ENCODE measurements at places on chromosomes 1 and 21. TPM values are rescaled to one million over a fixed set of nuclear protein-coding genes. Genes with fewer than 3 reads are reported as not detected.

OR2T2 gene
- not detected for total RNA-seq

DNA sequence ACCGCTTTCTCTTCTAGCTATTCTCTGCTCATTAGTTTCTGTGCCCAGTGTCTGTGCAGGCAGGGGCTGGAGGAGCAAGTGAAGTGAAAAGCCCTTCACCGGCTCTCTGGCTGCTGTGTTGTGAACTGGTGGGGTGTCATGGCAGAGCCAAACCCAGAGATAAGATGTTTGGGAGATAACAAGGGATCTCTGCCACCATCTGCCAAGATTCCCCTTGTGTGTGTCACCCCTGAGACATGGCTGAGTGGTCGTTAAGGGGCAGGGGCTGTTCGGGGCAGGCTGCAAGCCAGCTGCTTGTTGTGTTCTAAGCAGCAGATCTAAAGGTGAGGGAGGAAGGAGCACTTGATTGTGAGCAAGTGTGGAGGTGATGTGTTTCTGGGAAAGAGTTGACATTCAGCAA is 24.5 kb downstream of the CNIH3 start:
- DNase-seq: no peak

DNA sequence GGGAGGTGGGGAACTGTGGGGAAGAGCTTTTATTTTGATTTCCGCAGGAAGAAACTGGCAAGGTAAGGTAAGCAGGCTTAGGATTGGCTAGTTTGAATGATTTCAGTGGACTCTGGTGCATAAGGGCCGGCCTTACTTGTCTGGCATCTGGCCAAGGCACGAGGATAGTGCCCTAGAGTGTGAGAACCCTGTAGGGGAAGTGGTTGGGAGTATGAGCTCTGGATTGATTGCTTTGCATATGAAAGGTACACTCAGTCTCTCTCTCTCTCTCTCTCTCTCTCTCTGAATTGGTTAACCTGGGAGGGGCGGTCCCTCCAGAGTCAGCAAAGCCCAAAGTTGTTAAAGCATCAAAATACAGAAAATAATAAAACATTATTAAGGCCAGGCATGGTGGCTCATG is 463.0 kb downstream of the SIPA1L2 start:
- DNase-seq: no peak

DNA sequence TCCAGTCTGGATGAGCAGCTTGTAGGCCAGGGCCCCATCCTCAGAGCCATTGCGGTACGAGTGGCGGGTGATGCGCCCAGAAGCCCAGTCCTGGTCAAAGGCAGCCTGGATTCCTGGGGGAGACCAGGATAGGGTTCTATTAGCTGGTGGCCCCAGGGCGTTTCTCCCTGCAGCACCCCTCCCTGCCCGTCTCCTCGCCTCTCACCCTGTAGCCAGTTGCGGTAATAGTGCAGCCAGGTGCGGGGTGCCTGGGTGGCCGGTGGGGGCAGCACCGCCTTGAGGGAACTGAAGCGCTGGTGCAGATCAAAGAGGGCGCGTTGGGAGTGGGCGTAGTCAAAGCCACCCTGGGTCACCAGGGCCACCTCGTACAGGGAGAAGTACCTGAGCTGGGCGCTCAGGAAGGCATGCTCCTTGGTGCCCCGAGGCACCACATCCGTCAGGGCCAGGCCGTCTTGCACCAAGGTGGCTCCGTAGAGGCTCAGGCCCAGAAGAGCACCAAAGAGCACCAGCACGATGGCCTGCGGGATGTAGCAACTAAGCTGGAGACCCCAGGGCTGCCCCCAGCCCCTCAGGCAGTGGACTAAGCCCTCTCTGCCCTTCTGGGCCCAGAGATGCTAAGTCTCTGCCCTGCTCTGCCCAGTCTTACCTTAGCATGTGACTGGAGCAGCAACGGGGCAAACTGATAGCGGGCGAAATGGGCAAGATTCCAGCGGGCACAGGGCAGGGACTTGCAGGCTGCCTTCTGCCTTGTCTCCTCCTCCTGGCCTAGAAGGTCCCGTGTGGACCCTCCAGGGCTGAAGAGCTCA is 15.7 kb downstream of the PTCH2 start:
- DNase-seq: no peak

- no peak for DNase-seq
Observed at GRCh38 chr1:168553680-168554553, 10.1 kb upstream of the XCL2 start.

GRCh38 chr1:20207546-20207945 is 21.2 kb upstream of the PLA2G2C start:
- no peak for DNase-seq

GRCh38 chr1:116020668-116021272 is 44.5 kb downstream of the SLC22A15 start:
- peak; percentile 12 for DNase-seq

GRCh38 chr21:36964398-36964797 is 2.1 kb downstream of the HLCS start:
- DNase-seq: no peak

VSIG8 gene
- total RNA-seq: not detected

DNA sequence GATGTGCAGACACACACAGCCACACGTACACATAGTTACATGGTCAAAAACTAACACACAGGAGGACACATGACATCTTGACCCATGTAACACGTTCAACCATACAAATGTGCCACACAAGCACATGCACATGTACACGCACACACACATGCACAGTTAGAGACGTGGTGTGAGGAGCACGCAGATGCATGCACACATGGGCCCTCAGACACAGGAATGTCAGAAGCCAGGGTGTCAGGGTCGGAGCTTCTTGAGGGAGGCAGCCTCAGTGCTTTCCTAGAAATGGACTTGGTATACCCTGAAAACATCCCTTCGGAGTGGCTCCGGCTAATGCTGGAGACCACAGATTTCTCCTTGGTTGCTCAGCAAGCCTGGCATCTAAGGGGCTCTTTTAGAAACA is 114.3 kb downstream of the DMRTB1 start:
- DNase-seq: no peak

C1orf167 gene
- not detected for total RNA-seq

- no peak for DNase-seq
Observed at GRCh38 chr1:1082239-1082775, 8.2 kb upstream of the RNF223 start.

SYNC gene
- total RNA-seq: 1.3 TPM

- no peak for DNase-seq
Observed at GRCh38 chr1:3945916-3946840, 46.1 kb upstream of the C1orf174 start.

NBPF6 gene
- not detected for total RNA-seq

- DNase-seq: no peak
Observed at GRCh38 chr1:29341936-29342335, 105.6 kb downstream of the PTPRU start.

DNA sequence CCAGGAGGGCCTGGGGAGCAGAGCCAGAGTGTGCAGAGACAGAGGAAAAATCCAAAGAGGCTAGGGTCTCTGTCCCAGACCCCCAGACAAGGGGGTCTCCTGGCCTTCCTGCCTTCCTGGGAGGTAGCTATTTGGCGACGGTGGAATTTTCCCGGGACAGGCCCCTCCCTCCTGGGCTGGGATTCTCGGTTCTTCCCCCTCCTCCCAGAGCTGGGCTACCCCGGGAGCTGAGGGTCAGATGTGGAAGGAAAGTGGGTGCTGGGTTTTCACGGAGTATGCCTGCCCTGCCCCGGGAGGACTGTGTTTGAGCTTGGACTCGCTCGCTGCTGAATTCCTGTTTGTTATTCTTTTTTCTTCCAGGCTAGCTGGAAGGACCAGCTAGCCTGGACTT is 759 bp downstream of the AMPD2 start:
- DNase-seq: no peak

- DNase-seq: no peak
Observed at GRCh38 chr1:114728553-114728952, 12.0 kb upstream of the NRAS start.

DNA sequence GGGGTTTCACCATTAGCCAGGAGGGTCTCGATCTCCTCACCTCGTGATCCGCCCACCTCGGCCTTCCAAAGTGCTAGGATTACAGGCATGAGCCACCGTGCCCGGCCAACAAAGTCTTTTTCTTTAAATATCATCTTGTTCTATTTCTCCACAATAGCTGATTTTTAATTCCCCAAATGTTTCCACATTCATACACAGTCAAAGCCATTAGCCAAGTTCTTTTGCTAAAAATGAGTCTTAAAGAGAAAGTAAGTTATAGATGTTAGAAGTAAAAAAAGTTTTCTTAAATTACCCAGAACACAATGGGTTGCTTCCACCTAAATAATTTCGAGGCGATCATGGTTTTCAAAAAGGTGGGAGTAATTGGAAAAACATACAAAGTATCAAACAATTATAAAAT is 30.6 kb downstream of the C2CD2 start:
- no peak for DNase-seq

DNA sequence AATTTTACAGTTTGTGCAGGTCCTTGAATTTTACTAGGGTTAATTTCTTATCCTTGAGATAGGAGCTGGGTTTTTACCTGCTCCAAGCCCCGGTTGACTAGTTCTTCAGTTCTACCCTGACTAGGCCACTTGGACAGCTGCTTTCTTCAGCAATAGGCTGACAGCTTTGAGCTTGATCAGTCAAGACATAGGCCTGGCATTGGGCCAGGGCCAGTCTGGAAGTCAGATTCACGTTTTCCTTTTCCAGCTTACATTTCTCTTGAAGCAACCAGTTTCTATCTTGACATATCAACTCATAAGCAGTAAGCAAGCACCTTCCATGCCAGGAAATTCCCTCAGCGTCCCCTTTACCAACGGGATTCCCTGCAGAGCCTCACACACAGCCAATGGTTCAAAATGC is 63.7 kb upstream of the AJAP1 start:
- no peak for DNase-seq

GRCh38 chr1:15916916-15917315 is 59.0 kb downstream of the ZBTB17 start:
- no peak for DNase-seq

GRCh38 chr1:147124266-147124665 is 48.0 kb downstream of the PRKAB2 start:
- no peak for DNase-seq

DNA sequence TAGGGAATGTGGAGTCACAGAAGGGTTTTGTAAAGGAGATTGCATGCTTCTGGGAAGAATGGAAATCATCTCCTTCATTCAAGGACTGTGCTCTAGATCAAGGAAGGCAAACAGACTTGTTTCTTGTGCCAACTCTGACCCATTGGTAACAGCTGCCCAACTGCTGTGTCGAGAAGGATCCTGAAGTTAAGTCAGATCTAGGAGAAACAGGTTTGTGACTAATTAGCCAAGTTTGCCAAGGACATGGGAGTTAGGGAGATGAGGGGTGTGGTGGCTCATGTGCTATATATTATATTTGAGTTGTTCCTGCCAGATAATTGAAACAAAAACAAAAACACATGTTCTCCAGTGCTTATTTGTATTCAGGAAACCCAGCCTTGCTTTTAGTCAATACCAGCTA is 251.2 kb upstream of the USP24 start:
- no peak for DNase-seq

ZNF670 gene
- total RNA-seq: 6.4 TPM

DNA sequence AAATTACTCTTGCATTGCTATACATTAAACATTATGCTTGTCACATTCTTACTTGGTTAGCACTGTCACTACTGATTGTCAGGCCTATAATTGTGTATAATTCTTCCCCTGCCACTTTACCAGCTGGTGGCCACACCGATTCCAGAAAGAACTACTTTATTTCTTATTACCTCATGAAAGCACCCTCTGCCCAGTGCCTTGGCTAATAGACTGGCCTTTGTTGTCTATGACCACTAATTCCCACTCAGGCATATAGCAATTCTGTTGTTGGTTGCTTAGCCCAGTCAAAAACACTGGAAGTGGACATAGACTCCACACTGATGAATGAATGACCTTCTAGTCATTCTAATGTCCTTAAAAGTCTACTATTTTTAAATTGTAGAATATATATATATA is 35.6 kb downstream of the MRPL39 start:
- DNase-seq: no peak

FAM72D gene
- total RNA-seq: 12.8 TPM

DNA sequence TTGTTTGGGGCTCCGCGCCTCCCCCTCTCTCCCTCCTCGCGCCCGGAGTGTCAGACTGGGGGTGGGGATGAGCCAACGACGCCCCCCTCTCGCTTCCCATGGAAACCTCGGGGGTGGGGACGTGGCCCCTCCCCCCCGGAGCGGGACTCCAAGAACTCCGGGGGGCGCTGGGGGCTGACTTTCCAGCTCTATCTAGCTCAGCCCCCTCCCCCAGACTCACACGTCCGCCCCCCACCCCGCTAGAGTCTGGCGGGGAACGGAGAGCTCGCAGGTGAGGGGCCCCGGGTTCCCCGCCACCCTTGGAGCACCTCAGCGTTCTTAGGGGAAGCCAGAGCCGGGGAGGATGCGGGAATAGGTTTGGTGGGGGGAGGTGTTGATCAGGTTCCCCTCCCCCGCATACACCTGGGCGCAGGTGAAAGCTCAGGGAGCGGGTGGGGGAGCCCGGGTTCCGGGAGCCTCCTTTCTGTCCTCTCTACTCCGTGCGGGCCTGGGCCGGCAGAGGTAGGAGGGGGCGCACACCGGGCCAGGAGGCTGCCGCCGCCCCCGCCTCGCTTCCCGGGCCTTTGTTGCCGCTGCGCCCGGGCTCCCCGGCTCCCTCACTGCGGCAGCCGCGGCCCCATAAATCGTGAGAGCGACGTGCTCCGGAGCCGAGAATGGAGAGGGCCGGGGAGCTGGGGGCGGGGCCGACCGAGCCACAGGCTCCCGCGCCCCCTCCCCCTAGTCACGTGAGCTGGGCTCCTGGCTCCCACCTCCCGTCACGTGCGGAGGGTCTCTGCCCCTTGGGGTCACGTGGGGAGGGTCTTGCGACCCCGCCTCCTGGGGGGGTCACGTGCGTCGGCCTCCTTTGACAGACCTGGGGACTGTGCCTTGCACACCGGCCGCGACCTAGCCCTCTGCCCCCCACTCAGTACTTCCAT is 1.9 kb downstream of the EFNA3 start:
- DNase-seq: no peak

MROH9 gene
- total RNA-seq: not detected

CSF1 gene
- total RNA-seq: 217 TPM

GRCh38 chr1:144551543-144552424 is 40.9 kb upstream of the PPIAL4F start:
- DNase-seq: peak; percentile 87

HLX gene
- 0.39 TPM for total RNA-seq

DNA sequence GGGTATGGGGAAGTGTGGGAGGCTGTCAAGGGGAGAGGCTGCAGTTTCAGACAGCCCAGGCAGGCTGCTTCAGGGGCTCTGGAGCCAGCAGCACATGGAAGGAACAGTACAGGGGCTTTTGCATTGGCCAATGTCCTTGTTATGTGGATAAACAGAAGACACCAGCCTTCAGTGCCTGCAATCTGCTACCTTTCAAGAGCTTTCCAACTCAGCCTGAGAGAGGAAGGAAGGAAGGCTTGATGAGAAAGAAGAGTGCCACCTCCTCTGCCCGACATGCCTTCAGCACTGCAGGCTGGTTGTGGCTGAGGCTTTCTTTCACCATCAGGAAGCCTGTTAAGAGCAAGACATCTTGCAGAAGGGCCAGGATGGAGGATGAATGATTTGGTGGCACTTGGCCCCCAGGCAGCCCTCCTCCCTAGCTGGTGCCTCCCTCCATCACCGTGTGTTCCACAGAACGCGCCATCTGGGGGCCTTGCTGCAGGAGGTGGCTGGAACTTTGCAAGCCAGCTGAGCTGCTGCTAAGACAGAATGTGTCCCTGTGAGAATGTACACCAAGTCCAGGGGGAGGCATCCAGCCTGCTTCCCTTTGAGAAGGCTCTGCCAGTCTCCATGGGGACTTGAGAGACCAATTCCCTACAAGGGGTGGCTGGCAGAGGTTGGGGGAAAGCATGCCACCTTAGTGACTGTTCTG is 372.4 kb upstream of the PROX1 start:
- DNase-seq: no peak

- no peak for DNase-seq
Observed at GRCh38 chr1:38026592-38027200, 14.2 kb downstream of the UTP11 start.

- DNase-seq: no peak
Observed at GRCh38 chr1:59218521-59219236, 78.2 kb upstream of the FGGY start.

- no peak for DNase-seq
Observed at GRCh38 chr1:6414443-6414844, 5.3 kb downstream of the HES2 start.
